ENCODE measurements at places on chromosomes 7 and 10.
A peak's percentile ranks its signal among the peaks of the same experiment; 100 is the strongest.

GRCh38 chr10:18687706-18688105 lies 28.5 kb downstream of the ARL5B start:
- no peak for DNase-seq

GRCh38 chr7:1367501-1368183 lies 91.6 kb downstream of the MICALL2 start:
- DNase-seq: no peak

DNA sequence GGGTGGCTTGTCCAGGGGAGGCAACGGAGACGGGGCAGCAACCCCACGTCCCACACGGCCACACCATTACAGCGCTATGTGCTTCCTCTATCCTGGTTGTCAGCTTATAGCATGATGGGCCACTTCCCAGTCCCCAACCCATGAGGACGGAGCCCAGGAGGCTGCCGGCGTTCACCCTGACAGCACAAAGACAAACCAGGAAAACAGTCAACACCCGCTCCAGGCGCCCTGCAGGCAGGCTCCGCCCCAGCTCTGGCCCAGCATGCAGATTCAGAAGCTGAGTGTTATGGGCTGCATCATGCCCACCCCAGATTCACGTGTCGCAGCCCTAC lies 14.8 kb downstream of the WDR86 start:
- DNase-seq: no peak

DNA sequence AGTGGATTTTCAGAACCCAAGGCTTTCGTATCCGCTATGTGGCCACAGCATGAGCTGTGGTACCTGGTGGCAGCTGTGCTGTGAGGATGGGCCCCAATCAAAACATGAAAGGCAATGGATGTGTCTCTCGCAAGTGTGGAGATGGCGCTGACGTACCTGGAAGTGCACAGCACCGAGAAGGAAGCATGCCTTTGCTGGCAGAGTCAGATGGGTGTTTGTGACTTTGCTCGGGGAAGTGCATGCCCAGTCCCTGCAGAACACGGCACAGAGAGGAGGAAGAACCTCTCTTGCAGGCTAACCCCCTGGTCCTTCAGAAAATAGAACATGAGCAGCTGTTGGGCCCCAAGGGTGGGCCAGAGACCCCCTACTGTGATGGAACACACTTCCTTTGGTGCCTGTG lies 654.1 kb upstream of the ZWINT start:
- DNase-seq: no peak

- no peak for DNase-seq
Observed at GRCh38 chr10:70913191-70913892, 25.0 kb upstream of the PCBD1 start.

DNA sequence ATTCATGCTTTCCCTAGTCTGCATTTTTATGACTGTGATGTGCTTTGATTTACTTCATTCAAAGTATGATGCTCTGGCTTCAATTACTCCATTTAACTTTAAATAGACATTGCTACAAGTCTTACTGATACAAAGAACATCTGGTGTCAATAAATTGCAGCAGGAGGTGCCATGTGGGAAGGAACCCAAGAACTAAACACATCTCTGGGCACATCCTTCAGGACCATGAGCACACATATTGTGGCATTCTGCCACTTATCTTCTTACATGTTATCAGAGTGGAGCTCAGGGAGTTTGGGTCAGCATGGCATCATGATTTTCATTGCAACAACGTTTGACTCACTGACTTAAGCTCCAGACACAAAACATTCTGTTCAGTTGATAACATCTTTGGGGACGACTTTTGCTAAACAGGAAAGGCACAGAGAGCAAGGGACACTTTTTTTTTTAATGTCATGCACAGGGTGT lies 227.0 kb downstream of the DKK1 start:
- peak; percentile 71 for DNase-seq

- no peak for DNase-seq
Observed at GRCh38 chr10:95697429-95697828, 3.7 kb upstream of the TCTN3 start.

GRCh38 chr7:117384688-117385362 lies 42.5 kb downstream of the ASZ1 start:
- no peak for DNase-seq

DNA sequence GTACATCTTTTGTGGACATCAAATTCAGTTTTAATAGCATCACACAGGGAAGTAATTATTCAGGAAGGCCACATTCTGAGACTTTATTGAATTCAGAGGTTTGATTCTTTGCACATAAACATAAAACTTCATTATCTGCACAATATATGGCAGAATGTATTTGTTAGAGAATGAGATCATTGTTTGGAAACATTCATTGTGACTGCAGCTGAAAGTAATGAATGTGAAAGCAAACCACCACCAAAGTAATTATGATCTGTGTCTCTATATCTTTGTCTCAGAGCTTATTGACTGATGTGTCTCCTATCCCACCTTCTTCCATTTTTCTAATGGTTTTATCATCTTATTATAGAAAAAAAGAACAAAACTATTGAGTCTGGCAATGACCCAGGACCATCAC lies 340.9 kb upstream of the PCDH15 start:
- DNase-seq: no peak

GRCh38 chr10:116715341-116715740 lies 27.0 kb downstream of the HSPA12A start:
- no peak for DNase-seq

GRCh38 chr7:44727158-44727936 lies 21.3 kb upstream of the ZMIZ2 start:
- DNase-seq: peak; percentile 84

GRCh38 chr7:130149281-130150139 lies 55.7 kb downstream of the TMEM209 start:
- no peak for DNase-seq

- DNase-seq: no peak
Observed at GRCh38 chr10:12097791-12098190, 29.0 kb downstream of the DHTKD1 start.

DNA sequence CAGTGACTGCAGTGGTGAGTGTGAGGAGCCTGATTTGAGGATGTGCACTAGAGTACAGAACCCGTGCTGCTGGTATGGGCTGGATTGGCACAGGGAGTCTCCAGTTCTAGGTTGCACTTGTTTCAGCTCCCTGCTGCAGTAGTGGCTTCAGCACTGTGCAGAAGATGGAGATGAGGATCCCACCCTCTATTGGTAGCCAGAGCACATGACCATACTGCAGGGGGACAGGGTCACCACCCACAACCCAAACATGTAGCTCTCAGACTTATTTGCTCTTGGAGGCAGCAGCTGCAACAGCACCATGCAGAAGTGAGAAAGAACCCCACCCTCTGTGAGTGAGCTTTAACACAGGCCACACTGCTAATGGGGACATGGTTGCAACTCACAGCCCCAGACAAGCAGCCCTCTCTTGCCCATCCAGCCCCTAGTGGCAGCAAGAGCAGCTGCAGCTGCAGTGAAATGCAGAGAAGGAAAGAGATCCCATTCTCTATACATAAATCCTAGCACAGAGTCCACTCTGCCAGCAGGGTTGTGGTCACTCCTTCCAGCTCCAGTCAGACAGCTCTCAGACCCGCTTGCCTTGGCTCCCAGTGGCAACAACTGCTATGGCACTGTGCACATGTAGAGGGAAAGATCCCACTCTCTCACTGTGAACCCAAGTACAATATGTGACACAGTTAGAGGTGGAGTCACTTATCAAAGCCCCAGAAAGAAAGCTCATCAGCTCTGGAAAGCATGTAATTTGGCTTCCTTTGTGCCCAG lies 51.4 kb upstream of the SCIN start:
- no peak for DNase-seq

DNA sequence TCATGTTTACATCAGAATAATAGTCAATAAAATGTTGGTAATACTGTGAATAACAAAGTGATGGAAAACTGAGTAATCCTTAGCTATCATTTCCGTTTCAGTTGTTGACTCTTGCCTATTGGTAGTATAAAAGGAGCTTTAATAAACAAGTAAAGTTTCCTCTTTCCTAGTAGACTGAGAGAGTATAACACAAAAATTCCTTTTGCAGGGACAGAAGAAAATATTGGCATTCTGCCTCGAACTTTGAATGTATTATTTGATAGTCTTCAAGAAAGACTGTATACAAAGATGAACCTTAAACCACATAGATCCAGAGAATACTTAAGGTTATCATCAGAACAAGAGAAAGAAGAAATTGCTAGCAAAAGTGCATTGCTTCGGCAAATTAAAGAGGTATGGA lies 9.4 kb downstream of the KIF20B start:
- DNase-seq: no peak

DNA sequence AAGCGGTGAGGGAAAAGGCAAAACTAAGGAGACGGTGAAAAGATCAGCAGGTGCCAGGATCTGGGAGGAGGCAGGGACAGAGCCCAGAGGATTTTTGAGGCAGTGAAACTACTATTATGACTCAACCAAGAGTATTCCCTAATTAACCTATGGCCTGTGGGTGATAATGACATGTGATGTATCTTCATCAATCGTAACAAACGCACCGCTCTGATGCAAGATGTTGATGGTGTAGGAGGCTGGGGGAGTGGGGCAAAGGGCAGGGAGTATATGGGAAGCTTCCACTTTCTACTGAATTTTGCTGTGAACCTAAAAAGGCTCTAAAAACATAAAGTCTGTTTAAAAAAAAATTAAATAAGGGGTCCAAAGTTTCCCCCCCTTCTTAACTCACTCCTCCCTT lies 25.5 kb upstream of the EZH2 start:
- DNase-seq: no peak

DNA sequence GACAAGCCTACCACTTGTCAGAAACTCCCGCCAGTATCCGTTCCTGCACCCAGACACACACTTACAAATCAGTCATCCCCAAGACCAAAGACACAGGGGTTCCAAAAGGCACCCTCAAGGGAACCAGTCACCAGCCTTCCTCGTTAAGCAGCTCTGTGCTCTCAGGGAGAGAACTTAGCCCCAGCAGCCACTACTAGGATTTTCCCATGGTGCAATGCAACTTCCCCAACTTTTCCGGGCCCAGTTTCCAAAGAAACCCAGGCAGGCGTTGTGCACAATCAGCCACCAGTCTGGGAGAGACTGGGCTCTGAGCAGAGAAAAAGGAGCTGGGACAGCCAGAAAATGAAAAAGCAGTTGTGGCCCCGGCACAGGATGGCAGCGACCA lies 1.2 kb downstream of the DLG5 start:
- DNase-seq: no peak

GRCh38 chr10:92702301-92702916 lies 12.7 kb downstream of the HHEX start:
- no peak for DNase-seq

GRCh38 chr10:3025026-3025683 lies 42.2 kb upstream of the PFKP start:
- no peak for DNase-seq

- no peak for DNase-seq
Observed at GRCh38 chr7:151311294-151311864, 30.2 kb upstream of the NUB1 start.

- DNase-seq: peak; percentile 67
Observed at GRCh38 chr10:131983780-131984179, 2.1 kb upstream of the BNIP3 start.

- peak; percentile 51 for DNase-seq
Observed at GRCh38 chr7:91112902-91113341, 151.3 kb upstream of the FZD1 start.

GRCh38 chr10:3180355-3181025 lies 7.9 kb upstream of the PITRM1 start:
- no peak for DNase-seq

DNA sequence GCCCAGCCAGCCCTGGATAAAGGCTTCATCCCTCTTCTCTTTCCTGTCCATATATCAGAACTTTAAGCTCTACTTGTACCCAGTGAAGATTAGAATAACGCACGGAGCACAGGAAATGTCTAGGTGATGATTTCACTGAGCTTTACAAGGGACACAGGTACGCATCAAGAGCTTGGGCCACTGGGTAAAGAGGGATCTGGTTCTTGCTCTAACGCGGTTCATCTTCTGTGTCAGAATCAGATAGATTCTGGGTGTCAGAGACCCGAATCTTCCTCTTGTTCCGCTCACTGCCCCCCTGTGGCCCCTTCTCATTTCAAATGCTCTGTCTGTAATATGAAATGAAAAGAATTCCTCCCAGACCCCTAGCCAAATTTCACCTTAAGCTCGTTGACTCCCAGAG lies 24.7 kb downstream of the IL2RA start:
- DNase-seq: no peak

- no peak for DNase-seq
Observed at GRCh38 chr10:84194424-84195043, at the start of gene CDHR1. TSS of gene CDHR1 (plus strand) at chr10:84194537. CDS start at chr10:84194761, 224 bp downstream.

DNA sequence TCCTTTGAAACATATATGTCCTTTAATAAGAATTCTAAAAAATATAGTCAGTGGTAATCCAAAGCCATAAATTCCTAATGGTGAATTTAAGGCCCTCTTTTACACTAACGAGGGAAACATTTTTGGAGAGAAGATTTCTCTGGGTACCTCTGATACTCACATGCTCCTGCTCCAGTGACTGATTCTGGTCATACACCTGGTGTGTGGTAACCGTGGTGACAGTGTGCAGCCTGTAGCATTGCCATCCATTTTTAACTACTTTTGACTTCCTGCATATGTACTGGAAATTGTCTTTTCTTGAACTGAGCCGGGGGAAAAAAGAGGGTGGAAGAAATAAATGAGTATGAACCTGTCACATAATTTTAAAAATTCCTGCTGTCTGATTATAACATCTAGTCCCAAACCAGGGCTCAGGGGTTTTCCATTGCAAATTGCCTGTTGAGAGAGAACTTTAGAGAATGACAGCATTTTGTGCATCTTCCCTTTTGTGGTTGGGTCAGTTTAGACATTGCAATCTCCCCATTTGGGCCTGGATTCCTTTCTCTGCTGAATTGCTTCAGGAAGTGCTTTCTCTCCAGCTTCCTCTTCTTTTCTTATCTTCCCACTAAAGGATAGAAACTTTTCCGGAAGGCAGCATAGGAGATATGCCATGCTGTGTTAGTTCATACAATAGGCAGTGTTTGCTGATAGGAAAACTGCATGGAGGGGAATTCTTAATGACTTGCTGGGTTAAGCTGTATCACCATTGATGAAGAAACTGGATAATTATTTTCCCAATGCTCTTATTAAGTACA lies 125.5 kb downstream of the GRM3 start:
- DNase-seq: no peak

DNA sequence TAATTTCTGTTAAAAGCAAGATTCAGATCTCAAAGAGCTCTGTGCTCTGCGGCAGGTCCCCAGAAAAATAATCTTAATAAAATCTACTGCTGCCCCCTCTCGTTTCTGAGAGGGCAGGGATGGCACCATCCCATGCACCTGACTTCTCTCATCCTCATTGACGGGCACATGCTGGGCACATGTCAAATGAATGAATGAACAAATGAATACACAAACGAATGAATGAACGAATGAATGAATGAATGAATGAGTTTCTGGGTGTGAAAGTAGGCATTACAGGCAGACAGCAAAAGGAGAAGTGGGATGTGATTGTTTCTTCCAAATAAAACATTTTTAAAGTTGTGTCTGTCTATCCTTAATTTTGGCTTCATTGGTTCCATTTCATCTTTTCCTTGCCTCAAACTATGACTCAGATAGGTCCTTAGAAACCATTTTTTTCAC lies 398.1 kb upstream of the PRKCQ start:
- no peak for DNase-seq

GRCh38 chr10:3946234-3947229 lies 161.5 kb upstream of the KLF6 start:
- DNase-seq: no peak

All from fibroblast of skin of left quadriceps (primary cell).